ENCODE measurements at places on chromosomes 4 and X.

- DNase-seq, result no peak
Observed at GRCh38 chr4:142413485-142413884, 432.6 kb downstream of the INPP4B start.

- DNase-seq, result no peak
Observed at GRCh38 chr4:54101190-54102041, 1.5 kb downstream of the GSX2 start.

- DNase-seq, result no peak
Observed at GRCh38 chrX:135463937-135464336, 42.2 kb downstream of the SMIM10L2A start.

- DNase-seq, result no peak
Observed at GRCh38 chrX:14073071-14073470, 43.4 kb upstream of the GEMIN8 start.

GRCh38 chr4:10008609-10009005 is 12.7 kb downstream of the SLC2A9 start:
- DNase-seq, result no peak
